GM10248 (cell line): ENCODE measurements at places on chromosomes 1 and 21.

GRCh38 chr1:176046926-176047325, 160.2 kb downstream of the COP1 start:
- no peak for DNase-seq

DNA sequence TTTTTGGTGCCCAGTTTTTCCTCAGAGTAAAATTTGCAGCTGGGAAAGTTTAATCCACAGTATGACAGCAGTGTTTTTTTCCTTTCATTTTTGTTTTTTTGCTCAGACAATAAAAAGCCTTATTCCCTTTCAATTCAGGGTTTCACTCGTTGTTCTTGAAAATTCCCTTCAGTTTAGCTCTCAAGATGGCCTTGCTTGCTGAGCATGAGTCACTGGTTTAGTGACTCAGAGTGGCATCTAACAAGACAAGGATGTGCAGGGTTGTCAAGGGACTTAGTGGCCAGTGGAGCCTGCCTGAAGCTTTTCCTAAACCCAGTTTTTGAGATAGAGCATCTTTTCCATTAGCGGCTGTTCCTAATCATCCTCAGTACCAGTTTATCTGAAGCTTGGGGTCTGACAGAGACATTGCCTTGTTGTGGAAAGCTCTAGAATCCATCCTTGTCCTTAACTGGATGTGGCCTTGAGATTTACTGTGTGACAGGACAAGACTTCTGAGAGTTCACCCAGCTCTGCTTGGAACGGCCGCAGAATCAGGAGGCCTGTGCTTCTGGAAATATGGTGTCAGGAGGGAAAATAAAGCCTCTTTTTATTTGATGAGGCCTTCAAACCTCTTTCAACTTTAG, 48.4 kb upstream of the DNAJC6 start:
- DNase-seq: no peak

DNA sequence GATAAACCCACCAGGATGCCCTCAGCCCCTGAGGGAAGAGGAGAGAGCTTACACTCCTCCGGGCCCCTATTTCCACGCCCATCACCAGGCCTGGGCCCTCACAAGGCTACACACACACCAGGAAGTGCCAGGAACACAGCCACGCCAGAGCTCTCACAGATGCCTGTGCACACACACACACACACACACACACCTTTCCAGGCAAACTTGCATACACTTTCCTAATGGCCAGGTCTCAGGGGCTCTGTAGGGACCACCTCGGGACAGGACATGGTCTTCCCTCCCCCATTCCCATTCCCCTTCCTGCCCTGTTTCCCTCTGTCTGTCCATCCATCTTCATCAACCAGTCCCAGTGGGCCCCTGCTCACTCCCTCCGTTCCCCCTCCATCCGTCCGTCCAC, 9.7 kb upstream of the EPHA2 start:
- no peak for DNase-seq

- no peak for DNase-seq
These were observed 299 bp upstream of the PROX1 start for GRCh38 chr1:213987422-213987926.

DNA sequence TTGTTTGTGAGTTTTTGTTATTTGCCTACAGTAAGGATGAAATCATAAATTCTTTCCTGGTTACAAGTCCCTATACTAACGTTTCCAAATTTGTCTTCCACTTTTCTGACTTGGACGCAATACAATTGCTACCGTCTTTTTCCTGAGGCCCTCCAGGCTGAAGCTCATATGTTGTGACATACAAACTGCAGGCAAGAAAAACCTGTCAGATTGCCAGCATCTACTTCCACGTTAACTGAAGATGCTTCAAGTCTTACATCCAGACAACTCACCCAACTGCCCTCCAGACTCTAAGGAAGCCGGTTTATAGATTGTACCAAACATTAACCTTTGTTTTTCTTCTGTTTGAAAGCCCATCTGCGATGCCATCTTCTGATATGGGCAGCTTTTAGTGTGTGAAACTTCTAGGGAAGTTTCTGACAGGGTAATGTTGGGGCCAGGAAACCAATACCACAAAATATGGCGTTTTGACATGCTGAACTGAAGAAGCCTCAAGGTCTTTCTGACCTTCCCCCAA, 21.4 kb upstream of the RNF11 start:
- DNase-seq: no peak

- DNase-seq: no peak
These were observed 41.0 kb downstream of the TP73 start for GRCh38 chr1:3693321-3693720.

DNA sequence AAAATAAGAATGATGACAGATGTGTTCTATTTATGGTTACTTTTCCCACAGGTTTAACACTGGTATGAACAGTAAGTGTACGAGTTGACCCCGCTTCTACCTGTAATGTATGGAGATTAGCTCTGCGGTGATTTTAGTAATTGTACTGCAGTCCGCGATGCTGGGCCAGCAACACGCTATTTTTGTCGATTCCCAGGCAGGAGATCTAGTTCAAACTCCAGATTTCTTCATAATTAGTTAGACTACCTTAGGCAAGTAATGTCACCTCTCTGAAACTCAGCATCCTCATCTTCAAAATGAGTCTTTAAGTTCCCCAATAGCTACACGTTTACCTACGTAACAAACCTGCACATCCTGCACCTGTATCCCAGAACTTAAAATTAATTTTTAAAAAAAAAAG, 21.5 kb downstream of the TP53BP2 start:
- no peak for DNase-seq

GRCh38 chr1:109307274-109308021, 637 bp upstream of the MYBPHL start:
- DNase-seq: no peak

DNA sequence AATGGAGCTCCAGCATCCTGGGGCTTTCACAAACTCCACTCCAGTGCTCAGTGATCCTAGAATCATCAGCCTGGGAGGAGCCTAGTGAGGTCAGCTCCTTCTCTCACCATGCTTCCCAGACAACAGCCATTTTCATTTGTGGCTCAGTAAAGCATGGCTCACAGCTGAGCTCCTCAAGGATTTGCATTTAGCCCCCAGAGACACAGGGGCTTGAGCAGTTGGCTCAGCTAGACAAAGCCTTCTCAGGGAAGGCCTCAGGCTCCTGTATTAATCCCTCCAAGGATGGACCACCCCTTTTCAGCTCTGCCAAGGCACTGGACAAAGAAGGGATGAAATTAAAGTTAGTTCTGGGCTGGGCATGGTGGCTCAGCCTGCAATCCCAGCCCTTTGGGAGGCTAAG, 39.5 kb downstream of the ERI3 start:
- no peak for DNase-seq

GRCh38 chr1:219883400-219884332, 44.7 kb downstream of the SLC30A10 start:
- no peak for DNase-seq

- DNase-seq: no peak
These were observed 66.7 kb downstream of the COL18A1 start for GRCh38 chr21:45471525-45472221.

DNA sequence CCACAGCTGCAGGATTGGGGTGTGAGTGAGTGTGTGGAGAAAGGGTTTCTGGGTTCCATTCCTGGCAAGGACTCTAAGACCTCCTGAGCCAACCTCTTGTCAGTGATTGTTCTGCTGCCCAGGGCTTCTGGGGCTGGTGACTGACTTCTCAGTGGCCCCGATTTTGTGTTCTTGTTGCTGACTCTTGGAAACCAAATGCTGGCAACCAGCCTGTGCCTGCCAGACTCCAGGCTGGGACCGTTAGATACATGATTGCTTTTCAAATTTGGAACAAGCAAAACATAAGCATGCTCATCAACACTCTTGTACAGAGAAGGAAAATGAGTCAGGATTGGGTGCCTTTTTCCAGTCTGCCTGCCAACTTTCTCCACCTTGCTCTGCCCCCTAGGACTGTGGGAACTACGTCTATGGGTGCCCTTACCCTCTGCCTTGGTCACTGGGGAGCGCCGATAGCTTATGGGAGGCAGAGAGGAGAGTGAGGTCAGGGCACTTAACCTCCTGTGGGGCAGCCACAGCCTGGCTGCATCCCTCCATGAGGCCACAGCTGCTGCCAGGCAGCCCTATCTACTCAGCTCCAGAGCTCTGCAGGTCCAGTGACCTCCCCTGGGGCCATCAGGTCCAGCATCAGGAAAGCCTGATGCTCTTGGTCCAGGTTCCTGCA, 39.3 kb upstream of the EPS8L3 start:
- DNase-seq: no peak

- no peak for DNase-seq
These were observed 143.0 kb upstream of the ZRANB2 start for GRCh38 chr1:71223641-71224340.

DNA sequence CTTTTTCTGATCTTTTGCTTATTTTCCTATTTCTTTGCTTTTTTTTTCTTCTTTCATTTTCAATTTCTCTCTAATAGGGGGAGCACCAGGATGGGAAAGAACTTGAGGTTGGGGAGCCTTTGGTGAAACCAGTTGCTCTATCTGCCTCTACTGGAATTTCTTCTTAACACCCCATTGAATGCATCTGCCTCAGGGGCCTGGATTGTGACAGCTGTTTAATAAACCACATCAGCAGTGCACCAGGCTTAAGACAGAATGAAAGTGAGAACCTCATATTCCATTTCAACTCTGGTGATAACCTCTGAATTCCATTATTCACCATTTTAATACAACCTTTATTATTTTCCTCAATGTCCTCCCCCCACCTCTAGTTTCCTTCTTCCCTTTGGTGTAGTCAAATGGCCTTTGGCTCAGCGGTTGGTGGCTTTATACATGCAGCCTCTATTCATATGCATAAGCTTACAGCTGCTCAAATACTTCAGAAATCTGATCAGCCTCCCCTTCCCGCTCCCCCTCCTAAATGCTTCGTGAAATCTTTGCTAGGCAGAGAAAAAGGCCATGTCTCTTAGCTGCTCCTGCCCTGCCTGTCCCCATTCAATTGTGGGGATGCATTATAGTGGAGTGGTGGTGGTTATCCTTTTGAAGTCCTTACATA, 537.3 kb upstream of the PLXNA2 start:
- DNase-seq: no peak

- no peak for DNase-seq
These were observed 11.6 kb downstream of the TTLL10 start for GRCh38 chr1:1185101-1185765.

DNA sequence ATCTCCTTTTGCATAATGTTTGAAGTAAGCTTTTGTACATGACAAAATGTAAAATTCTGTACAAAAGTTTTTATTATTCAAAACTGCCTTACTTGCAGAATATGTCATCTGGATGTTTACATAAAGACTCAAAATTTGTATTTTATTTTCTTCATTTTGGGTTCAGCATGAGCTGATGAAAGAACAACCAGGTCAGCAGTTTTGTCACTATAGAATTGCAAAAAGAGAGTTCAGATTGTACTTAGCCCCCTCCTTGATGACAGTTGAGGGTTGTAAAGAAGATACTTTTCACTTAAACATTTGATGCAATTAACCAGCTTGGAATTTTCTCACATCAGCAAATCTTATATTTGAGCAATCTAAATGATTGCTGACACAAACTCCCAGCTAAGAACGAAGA, 669.3 kb downstream of the PLA2G4A start:
- no peak for DNase-seq

DNA sequence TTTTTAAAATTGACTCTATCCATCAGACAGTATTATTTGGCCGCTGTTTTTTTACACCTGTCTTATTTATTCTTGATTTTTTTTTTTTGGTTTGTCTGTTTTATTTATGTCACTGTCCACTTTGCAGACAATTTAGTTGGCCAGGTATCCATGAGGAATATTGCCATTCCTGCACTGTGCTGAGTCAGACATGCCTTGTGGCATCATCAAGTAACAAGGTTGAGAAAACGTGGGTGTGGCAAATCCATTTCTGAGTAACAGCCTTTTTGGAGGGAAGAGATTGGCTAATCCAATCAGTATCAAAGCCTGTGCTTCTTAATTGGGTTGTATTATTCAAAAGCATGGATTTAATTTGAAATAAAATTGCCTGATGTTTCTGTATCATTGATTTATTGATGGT, 463.1 kb downstream of the USP25 start:
- DNase-seq: no peak

- no peak for DNase-seq
These were observed 32.7 kb upstream of the RAB4A start for GRCh38 chr1:229238231-229238630.

DNA sequence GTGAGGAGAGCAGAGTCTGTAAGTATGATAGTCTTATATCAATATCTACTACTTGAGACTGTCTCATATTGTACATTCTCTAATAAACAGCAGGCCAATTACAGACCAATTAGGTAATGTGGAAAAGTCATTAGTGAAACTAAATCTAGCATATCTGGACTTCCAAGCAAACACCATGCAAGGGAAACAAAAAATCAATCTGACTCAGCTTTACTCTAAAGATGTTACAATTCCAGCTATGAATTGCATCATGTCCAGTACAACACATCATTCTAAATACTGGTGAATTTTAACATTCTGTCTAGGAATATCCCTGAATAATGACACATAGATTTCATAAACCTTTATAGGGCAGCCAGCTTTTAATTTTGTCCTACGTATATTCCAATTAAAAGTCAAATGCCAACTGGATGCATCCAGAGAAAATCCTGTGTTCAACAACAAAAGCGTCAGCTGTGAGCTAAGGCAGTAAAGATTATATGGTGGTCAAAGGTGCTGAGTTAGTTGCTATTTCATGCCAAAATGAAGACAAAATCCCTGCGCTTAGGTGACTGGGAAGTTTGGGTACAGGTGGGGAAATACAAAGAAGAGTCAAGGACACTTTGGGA, 159.3 kb downstream of the TTLL7 start:
- DNase-seq: no peak

DNA sequence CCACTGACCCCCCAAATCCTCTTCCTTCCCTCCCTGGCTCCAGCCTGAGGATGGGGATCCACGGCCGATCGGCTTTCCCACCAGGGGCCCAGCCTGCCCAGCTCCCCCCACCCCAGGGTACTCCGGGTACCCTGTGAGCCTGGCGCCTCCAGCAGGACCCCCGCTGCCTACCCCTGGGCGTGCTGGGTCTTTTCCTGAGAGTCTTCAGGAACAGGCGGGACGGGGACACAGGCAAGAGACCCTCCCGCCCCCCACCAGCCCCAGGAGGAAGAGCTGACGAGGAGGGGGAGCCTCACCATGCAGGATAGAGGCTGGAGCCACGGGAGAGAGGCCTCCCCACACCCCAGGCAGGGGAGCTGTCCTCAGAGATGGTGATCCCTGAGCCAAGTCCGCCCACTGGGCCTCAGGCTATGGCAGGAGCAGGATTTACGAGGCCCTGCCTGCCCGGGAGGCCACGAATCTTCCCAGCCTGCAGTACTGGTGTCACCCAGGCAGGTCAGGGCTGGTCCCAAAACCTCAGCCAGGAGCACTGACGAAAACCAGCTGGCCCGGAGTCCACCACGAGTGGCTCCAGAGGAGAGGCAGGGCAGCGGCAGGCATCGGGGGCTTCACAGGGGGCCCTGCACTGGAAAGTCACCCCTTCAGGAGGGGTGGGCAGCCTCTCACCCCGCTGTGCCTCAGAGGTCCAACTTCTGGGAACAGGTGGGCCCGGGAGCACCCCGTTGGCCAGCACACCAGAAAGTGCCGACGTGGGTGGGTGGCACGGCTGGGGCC, 58.0 kb downstream of the MEGF6 start:
- DNase-seq: no peak

GRCh38 chr1:101452825-101453224, 216.0 kb downstream of the S1PR1 start:
- DNase-seq: no peak
